ENCODE measurements at places on chromosomes 7 and 10. TPM values are rescaled to one million over a fixed set of nuclear protein-coding genes. Genes with fewer than 3 reads are reported as not detected.

DNA sequence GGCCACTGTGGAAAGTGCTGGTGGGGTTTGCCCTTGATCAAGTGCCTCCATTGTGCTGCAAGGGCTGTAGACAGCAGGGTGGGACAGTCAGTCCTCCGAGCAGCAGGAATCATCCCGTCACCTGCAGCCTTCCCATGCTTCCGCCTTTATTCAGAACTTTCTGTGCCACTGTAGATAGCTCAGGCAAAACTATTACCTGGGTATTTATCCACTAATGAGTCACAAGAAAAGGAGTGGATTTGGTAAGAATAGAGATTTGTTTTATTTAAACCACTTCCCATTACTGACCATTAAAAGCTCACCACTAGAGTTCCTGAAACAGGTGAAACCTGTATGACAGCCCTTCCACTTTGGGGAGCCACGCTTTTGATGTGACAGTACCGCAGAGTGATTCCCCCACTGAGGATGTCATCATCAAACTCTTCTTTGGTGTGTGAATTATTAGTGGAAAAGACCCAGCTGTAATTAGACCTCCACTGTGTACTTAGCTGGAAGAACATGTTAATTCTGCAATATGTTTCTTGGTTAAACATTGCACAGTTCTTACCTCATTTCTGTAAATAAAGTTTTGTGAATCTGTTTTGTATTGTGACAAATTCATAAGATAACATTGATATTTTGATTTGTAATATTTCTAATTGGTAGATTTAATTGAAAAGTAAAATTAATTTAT lies 208.8 kb downstream of the MLLT10 start:
- DNase-seq = no peak
- no peak overlapping the region for H3K4me3 ChIP-seq
- H3K4me1 ChIP-seq = no peaks in the 10 kb centered on the region
- H3K36me3 ChIP-seq = peaks cover 56% of the 10 kb centered on the region

GRCh38 chr7:93551063-93551895 lies 23.2 kb downstream of the CALCR start:
- no peaks in the 10 kb centered on the region for H3K4me1 ChIP-seq
- DNase-seq = peak; percentile 46
- H3K27ac ChIP-seq = no peak overlapping the region
- H3K4me3 ChIP-seq = no peak overlapping the region
- no peaks in the 10 kb centered on the region for H3K27me3 ChIP-seq
- no peaks in the 10 kb centered on the region for H3K36me3 ChIP-seq

GRCh38 chr7:39379416-39379815 lies 186.8 kb upstream of the YAE1 start:
- no peaks in the 10 kb centered on the region for H3K27me3 ChIP-seq
- DNase-seq = no peak

GRCh38 chr7:100163871-100164270 lies 4.5 kb downstream of the GAL3ST4 start:
- no peak overlapping the region for H3K27ac ChIP-seq
- no peaks in the 10 kb centered on the region for H3K36me3 ChIP-seq

DNA sequence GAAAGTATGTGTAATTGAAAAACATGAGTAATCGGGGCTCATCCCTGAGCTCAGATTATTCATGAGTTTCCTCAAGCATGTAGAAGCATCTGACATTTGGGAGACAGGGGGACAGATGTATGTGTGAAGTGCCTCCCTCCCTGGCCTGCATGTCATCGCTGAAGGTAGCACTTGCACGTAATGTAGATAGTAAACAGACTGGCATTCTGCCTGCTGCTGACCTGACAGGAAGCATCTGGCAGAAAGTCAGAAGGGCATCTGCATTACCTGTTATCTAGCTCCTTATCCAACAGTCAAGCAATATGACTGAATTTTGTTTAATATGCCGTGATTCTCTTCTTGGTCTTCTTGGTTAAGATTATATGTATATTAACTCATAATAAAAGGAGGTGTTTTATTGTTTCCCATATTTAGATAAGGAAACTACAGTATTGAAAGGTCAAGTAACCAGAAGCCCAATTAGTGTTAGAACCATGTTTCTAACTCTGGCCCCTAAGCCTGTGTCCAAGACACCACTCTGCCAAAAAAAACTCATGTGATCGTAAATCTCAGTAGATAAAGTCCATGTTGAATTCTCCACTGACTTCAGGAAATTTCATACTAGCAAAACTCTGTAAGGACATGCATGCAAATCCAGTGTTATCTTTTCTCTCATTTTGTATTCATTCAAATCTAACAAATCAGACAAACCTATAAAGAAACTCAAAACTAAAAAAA lies 918.1 kb upstream of the MBL2 start:
- H3K4me1 ChIP-seq = no peaks in the 10 kb centered on the region
- H3K27me3 ChIP-seq = no peaks in the 10 kb centered on the region
- no peaks in the 10 kb centered on the region for H3K36me3 ChIP-seq
- H3K4me3 ChIP-seq = no peak overlapping the region
- H3K27ac ChIP-seq = no peak overlapping the region

DNA sequence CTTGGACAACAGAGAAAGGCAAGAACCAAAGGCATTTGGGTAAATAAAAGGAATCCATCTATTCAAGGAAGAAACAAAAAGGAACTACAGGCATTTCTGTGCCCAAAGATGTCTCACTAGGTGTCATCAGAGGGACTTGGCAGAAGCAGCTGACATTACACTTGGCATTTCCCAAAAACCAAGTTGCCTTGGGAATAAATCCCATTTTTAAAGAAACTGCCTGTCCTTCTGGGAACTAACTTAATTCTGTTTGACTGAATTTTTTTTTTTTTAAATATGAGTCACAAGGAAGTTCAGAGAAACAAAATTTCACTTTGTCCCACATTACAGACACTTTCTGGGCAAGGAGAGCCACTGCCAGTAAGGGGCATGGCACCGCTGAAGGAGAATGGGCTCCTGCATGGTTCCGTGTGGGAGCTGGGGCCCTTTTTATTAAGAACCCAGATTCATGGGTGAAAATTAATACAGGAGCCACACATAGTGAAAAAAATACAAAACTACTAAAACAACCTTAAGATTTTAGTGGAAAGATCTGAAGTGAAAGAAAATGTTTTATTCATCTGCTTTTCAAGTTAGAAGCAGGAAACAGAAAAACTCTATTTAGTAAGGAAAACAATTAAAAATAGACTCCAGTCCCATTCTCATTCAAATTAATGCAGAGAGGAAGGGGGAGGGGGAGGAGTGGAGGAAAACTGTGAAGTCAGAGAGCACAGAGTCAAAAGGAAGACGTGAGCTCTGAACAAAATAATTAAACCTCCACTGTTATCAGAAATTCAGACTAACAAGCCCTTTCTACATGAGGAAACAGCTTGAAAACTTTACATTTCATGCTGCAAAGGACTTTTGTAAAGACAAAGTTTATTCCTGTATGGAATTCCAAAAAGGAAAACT lies 118.4 kb upstream of the PDLIM1 start:
- no peak for DNase-seq
- H3K27ac ChIP-seq = no peak overlapping the region
- H3K36me3 ChIP-seq = no peaks in the 10 kb centered on the region
- no peak overlapping the region for H3K4me3 ChIP-seq
- no peaks in the 10 kb centered on the region for H3K4me1 ChIP-seq

GRCh38 chr10:116385994-116386809 lies 41.4 kb upstream of the PNLIPRP3 start:
- H3K27me3 ChIP-seq = no peaks in the 10 kb centered on the region
- no peaks in the 10 kb centered on the region for H3K36me3 ChIP-seq
- no peak overlapping the region for H3K4me3 ChIP-seq
- DNase-seq = peak; percentile 4
- no peaks in the 10 kb centered on the region for H3K4me1 ChIP-seq

- DNase-seq = no peak
- no peaks in the 10 kb centered on the region for H3K27me3 ChIP-seq
- no peaks in the 10 kb centered on the region for H3K36me3 ChIP-seq
These were observed 554.3 kb downstream of the NRG3 start for GRCh38 chr10:82429302-82429701.

- DNase-seq = no peak
- no peak overlapping the region for H3K4me3 ChIP-seq
- H3K27ac ChIP-seq = no peak overlapping the region
- H3K36me3 ChIP-seq = peaks cover 3% of the 10 kb centered on the region
- H3K27me3 ChIP-seq = no peaks in the 10 kb centered on the region
These were observed 94.9 kb downstream of the SFMBT2 start for GRCh38 chr10:7315906-7316305.

- no peak overlapping the region for H3K4me3 ChIP-seq
- no peaks in the 10 kb centered on the region for H3K27me3 ChIP-seq
- H3K4me1 ChIP-seq = peaks cover 15% of the 10 kb centered on the region
- no peak overlapping the region for H3K27ac ChIP-seq
- no peak for DNase-seq
These were observed 3.7 kb upstream of the SLC16A9 start for GRCh38 chr10:59713196-59713821.

DNA sequence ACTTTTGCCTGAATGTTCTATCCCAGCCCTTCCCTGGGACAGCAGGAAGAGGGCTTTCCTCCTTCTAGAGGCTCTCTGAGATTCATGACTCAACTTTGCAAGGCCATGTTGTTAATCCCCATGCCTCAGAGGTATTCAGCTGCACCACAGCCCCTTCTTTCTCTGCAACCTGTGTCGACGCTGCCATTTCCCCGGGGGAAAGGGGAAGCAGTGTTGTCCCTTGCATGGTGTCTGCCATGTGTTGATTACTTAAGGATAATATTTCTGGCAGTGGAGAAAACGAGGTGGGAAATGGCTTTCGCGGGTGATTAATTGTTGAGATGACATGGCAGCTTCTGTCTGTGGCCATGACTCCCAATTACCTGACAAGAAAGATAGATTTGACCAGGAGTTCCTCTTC lies 133.1 kb downstream of the SORCS3 start:
- no peak overlapping the region for H3K4me3 ChIP-seq
- DNase-seq = no peak
- no peaks in the 10 kb centered on the region for H3K36me3 ChIP-seq
- no peaks in the 10 kb centered on the region for H3K4me1 ChIP-seq
- H3K27ac ChIP-seq = no peak overlapping the region

DNA sequence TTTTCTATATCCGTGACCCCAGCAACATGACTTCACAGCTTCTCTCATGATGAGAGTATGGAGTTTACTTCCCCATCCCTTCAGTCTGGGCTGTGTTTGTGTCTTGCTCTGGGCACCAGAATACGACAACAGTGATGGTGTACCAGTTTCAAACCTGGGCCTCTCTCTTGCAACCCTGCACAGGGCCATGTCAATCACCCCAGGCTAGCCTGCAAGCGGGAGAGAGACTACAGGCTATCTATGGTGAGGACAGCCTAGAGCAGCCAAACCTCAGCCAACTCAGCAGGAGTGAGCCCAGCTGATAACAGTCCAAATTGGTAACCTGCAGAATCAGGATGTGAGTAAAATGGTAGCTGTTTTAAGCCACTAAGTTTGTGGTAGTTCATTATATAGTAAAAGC lies 235.8 kb downstream of the CHCHD3 start:
- H3K27me3 ChIP-seq = no peaks in the 10 kb centered on the region
- no peak overlapping the region for H3K4me3 ChIP-seq

GRCh38 chr7:108329514-108329913 lies 126.7 kb downstream of the NRCAM start:
- no peaks in the 10 kb centered on the region for H3K27me3 ChIP-seq
- H3K36me3 ChIP-seq = no peaks in the 10 kb centered on the region
- no peak for DNase-seq
- no peaks in the 10 kb centered on the region for H3K4me1 ChIP-seq
- no peak overlapping the region for H3K27ac ChIP-seq
- no peak overlapping the region for H3K4me3 ChIP-seq

DNA sequence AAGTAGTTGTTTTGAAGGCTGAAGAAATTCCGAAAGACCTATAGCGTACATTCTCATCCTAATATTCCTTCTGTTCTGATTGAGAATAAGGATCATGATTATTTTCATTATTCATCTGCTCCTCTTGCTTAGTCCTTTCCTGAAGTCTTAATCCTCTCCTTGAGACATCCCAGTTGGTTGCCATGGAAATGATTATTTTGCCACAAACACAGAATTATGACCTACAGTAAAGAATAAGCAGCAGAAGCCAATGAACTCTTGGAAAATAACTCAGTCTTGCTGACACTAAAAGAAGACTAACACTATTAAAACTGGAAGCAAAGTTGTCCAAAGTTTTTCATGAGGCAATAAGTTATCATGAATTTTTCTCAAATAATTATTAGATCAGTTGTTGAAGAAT lies 47.8 kb upstream of the JAZF1 start:
- no peaks in the 10 kb centered on the region for H3K4me1 ChIP-seq
- H3K36me3 ChIP-seq = no peaks in the 10 kb centered on the region
- DNase-seq = no peak

DNA sequence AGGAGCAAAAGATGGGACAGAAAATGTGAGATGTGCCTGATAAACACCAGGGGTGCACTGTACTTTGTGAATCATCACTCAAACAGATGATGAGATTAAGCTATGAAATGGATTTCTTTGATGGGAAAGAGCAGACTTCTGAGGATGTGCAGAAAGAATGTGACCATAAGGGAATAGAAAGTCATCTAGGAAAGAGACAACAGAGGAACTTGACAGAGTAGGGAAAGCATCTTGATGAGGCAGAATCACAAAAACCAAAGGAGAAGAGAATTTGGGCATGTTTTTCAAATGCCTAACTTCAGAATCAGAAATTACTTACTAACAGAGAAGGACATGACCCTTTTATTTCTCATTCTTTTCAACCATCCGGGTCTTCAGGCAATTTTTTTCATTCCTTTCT lies 82.4 kb upstream of the LRRTM3 start:
- H3K4me3 ChIP-seq = no peak overlapping the region
- no peaks in the 10 kb centered on the region for H3K27me3 ChIP-seq
- no peak for DNase-seq
- H3K27ac ChIP-seq = no peak overlapping the region

- H3K27ac ChIP-seq = no peak overlapping the region
- no peaks in the 10 kb centered on the region for H3K27me3 ChIP-seq
- no peaks in the 10 kb centered on the region for H3K36me3 ChIP-seq
- DNase-seq = no peak
- H3K4me3 ChIP-seq = no peak overlapping the region
- no peaks in the 10 kb centered on the region for H3K4me1 ChIP-seq
These were observed 47.7 kb downstream of the VWC2 start for GRCh38 chr7:49821181-49821580.

- H3K27me3 ChIP-seq = no peaks in the 10 kb centered on the region
- no peak overlapping the region for H3K27ac ChIP-seq
- no peaks in the 10 kb centered on the region for H3K4me1 ChIP-seq
- no peak overlapping the region for H3K4me3 ChIP-seq
These were observed 111.0 kb downstream of the LRRTM3 start for GRCh38 chr10:67036808-67037207.

GRCh38 chr7:33814400-33814799 lies 90.9 kb upstream of the BMPER start:
- H3K4me1 ChIP-seq = no peaks in the 10 kb centered on the region
- no peaks in the 10 kb centered on the region for H3K36me3 ChIP-seq
- no peak overlapping the region for H3K27ac ChIP-seq
- no peaks in the 10 kb centered on the region for H3K27me3 ChIP-seq
- no peak for DNase-seq

- H3K27me3 ChIP-seq = no peaks in the 10 kb centered on the region
- H3K36me3 ChIP-seq = no peaks in the 10 kb centered on the region
- peaks cover 8% of the 10 kb centered on the region for H3K4me1 ChIP-seq
- no peak for DNase-seq
- no peak overlapping the region for H3K27ac ChIP-seq
These were observed 56.1 kb upstream of the ADO start for GRCh38 chr10:62748386-62748785.

VPS37D gene
- 0.10 TPM for polyA plus RNA-seq

GIMAP1 gene
- 0.63 TPM for polyA plus RNA-seq

CELF2 gene
- 69.3 TPM for polyA plus RNA-seq

KIF5B gene
- polyA plus RNA-seq = 9.5 TPM

FOXI2 gene
- polyA plus RNA-seq = not detected

SFRP5 gene
- polyA plus RNA-seq = not detected

UCN3 gene
- not detected for polyA plus RNA-seq

GPNMB gene
- not detected for polyA plus RNA-seq

NPS gene
- not detected for polyA plus RNA-seq

Measured in B cell (primary cell).